Fibroblast of skin of right biceps (primary cell): ENCODE measurements at places on chromosomes 2 and 18.

DNA sequence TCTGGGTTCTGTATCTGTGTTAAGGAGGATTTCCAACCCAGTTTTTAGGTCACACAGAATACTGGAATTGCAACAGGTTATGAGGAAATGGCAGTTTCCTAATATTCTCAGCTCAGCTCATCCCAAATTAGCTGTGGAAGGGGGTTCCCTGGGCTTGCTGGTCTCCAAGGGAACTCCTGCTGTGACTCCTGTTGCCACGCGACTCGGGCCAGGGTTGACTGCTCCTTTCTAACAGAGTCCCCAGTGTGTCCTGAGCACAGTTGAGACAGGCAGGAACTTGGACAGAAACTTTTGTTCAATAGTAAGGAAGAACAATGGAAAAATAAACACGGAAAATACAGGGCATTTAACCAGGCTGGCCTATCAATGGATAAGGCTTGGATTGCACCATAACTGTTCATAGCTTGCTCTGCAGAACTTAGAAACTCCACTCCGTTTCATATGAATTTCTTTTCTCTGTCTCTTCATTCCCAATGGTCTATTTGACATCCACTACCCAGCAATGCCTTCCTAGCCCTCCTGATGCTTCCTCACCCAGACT, 3.8 kb upstream of the ROCK2 start:
- no peak for DNase-seq

DNA sequence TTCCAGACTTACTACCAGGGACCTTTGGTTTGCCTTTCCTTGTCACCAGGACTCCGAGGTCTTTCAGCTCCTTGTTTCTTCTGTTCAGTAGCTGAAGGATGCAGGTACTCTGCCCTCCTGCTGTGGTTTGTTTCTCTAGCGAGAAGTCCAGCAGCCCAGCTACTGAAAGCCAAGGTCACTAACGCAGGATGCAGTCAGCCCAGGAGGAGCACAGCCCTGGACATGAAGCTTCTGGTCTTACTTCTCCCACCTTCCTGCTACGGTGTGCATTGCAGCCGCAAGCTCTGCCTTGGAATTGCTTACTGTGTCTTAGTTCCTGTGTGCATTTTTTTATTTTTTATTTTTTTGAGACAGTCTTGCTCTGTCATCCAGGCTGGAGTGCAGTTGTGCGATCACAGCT, 62.4 kb downstream of the DGKD start:
- no peak for DNase-seq

- peak; percentile 54 for DNase-seq
Observed at GRCh38 chr18:34710934-34711333, 836 bp downstream of the DTNA start.

GRCh38 chr2:190158798-190159434, 96.4 kb upstream of the MSTN start:
- no peak for DNase-seq

- no peak for DNase-seq
Observed at GRCh38 chr2:216863946-216864345, 4.1 kb upstream of the TNP1 start.

GRCh38 chr2:112004253-112004645, 50.8 kb upstream of the TMEM87B start:
- no peak for DNase-seq

- no peak for DNase-seq
Observed at GRCh38 chr2:11494310-11494709, 28.3 kb upstream of the E2F6 start.

GRCh38 chr2:98454500-98455235, 10.0 kb downstream of the INPP4A start:
- DNase-seq: no peak

GRCh38 chr2:27408601-27409320, 630 bp downstream of the PPM1G start:
- DNase-seq: no peak

DNA sequence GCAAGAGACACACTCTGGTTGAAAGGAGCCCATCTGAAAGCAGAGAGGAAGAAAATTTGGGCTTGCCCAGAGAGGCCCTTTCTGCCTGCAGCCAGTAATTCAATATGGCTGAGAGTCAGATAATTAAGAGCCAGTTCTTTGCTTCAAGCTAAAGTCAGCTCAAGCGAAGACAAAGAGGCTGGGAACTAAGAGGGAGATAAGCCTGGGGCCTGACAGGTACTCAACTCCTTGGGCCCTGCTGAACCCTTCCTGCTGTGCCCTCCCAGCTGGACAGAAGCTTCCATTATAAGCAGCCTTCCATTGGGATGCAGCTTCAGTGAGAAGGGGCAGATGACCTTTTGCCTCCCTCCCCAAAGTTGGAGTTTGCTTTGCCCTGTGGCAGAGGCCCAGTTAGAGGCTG, 12.0 kb downstream of the FBXO41 start:
- DNase-seq: no peak

DNA sequence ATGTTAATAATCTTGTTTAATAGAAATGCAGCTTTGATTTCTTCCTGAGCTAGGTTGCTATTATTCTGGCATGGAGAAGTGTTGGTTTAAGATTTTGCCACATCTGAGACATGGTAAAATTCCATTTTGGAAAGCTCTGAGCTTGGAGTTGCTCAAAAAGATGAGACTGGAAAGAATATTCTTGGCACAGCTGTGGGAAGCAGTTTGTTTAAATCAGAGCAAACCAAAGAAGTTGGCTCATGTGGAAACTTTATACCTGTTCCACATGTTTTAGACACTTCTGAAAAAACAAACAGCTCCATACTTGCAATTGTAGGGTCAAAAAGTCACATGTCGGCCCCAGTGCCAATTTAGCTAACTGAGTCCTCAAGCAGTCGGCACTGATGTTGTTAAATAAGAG, 116.6 kb downstream of the SLC4A3 start:
- DNase-seq: no peak

DNA sequence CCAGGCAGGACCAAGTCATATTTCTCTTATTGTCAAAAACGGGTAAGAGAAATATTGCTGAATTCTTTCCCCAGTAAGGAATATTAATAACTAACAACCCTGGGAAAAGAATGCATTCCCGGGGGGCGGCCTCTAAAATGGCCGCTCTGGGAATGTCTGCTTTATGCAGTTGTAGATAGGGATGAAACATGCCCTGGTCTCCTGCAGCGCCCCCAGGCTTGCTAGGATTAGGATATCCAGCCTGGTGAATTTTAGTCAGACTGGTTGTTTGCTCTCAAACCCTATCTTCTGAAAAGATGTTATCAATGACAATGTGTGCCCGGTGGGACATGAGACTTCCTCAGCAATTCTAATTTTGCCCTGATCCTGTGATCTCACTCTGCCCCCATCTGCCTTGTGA, 448.1 kb downstream of the PTH2R start:
- DNase-seq: no peak

DNA sequence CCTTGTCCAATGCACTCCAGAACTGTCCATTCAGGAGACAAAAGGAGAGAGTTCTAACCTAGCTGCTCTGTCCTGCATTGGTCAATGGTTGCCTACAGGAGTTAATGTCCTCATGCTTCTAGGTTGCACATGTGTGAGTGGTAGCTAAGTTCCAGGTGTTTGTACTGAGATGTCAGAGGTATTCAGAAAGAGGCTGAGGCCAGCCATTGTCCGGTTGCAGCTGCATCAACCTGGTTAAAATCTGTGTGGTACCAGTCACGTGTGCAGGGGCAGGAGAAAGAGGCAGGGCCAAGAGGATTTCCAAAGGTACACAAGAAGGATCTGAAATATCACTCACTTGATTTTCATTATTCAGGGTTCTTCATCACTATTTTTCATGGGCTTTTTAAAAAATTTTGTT, 70.8 kb downstream of the DTNA start:
- DNase-seq: no peak

DNA sequence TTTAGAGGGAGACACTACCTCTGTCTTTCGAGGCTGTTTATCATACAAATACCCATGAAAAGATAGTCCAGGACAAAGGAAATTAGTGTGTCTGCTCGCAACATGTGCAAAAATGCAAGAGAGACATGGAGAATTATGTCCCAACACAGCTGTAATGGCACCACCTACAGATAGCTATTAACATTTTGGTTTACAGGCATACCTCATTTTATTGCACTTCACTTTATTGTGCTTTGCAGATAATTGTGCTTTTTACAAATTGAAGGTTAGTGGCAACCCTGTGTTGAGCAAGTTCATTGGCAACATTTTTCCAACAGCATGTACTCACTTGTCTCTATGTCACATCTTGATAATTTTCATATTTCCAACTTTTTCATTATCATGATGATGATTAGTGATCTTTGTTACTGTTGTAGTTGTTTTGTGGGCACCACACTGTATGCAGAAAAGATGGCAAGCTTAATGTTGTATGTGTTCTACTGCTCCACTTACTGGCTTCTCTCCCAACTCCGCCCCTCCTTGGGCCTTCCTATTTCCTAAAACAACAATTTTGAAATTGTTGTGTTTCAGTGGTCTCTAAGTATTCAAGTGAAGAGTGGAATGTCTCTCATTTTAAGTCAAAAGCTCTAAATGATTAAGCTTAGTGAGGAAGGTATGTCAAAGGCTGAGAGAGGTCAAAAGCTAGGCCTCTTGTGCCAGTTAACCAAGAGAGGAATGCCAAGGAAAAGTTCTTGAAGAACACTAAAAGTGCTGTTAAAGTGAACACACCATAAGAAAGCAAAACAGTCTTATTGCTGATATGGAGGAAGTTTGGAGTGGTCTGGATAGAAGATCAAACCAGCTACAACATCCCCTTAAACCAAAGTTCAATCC, 52.0 kb downstream of the ANKRD12 start:
- no peak for DNase-seq
